ENCODE measurements at places on chromosomes 6 and 20.
A peak's percentile ranks its signal among the peaks of the same experiment; 100 is the strongest.

DNA sequence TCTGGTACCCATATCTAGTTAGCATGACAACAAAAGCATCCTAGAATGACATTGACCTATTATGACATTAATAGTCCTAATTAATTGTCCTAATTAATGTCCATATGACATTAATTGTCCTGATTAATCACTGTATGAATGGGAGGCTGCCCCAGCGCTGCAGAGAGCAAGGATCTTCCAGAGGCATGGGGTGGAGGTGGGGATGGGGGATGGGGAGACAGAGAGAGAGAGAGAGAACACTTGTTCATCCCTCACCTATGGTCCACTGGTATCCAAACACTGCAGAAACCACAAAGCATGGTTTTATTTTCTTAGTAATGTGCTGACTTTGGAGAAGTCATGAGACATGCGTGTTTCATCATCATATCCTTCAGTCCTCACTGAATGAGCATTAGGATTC is 235.1 kb downstream of the FNDC1 start:
- no peak for DNase-seq

DNA sequence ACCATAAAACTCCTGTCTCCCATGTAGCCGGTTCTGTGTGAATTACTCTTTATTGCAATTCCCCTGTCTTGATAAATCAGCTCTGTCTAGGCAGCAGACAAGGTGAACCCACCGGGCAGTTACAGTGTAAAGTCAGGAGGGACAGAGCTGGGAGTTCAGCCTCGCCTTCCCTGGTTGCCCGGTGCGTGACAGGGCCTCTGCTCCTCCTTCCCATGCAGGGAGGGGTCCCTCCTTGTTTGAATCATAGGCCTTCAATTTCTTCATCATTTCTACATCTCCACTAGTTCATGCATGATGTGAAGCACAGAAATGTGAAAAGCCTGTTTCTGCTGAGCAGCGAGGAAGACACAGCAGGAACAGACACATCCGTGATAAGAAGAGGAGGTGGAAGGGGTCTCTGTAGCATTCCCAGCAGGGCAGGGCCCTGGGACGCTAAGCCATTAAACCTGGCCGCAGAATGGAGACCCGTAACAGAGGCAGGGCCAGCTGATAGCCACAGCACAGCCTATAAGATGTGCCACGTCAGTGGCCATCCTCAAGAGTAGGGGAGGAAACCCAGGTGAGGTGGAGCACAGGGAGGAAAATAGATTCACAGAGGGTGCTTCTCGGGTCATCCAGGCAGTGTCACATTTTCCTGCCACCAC is 106.7 kb upstream of the CST7 start:
- no peak for DNase-seq

DNA sequence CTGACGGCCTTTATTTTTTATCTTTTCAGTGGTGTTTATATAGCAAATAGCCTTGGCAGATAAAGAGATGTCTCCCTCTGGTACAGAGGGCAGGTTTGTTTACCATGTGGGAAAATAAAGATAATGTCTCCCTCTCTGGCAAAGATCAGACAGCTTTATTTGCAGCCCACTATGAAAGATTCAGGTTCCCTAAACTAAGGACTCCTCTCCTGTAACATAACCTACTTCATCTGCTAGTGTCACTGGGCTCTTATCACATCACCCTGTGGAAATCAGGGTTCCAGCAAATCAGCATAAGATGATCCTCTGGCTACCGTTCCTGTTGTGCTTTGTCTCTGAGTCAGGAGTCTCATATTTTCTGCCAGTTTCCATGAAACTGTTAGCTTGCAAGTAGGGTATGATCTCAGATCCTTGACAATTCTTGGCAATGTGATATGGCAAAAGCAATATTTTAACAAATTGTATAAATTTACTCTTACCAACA is 3.1 kb downstream of the FBXL4 start:
- DNase-seq, result peak; percentile 16

GRCh38 chr6:15515660-15516375 is 147.0 kb downstream of the DTNBP1 start:
- DNase-seq, result no peak

GRCh38 chr20:17571153-17571527 is 1.3 kb downstream of the DSTN start:
- DNase-seq, result no peak

All from testis (tissue), 5 donors.